ENCODE measurements at places on chromosomes 5 and 9.

DNA sequence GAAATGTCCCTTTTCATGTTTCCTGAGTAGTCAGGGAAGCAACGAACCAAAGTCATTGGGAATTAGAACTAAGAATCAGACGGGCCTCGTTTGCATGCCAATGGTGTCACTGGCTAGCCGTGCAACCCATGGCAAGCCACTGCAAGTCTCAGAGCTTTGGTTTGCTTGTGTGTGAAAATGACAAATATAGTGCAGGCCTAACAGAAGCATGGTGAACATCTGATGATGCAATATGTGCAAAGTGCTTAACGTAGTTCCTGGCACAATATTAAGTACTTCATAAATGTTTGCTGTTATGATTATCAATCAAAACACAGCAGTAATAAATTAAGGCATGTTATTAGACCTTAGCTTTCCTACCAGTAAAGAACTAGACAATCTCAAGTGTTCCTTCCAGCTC lies 118.0 kb upstream of the TRIM32 start:
- DNase-seq = no peak

DNA sequence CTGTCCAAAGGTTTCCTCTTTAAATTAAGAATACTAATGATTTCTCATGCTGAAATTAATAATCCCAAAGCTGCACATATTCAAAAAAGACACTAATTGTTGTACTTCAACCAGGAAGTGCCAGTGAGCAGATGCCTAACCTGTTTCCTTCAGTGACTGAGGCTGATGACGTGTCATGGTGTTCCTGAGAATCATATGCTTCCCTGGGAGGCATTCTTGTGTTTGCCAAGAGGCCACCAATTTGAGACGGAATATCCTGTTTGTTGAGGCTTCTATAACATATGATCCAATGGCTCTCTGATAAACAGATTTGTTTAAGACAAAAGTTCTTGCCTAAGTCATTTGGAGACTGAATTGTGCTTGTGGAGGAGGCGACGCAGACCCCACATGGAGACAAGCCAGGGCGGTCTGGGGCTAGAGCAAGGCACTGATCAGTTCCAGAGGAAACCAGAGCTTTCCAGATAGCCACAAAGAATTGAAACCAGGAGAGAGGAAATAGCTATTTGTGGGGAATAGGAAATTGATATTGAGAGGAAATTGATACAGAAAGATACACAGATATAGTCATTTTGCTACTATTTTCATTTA lies 66.4 kb upstream of the ZNF608 start:
- no peak for DNase-seq

DNA sequence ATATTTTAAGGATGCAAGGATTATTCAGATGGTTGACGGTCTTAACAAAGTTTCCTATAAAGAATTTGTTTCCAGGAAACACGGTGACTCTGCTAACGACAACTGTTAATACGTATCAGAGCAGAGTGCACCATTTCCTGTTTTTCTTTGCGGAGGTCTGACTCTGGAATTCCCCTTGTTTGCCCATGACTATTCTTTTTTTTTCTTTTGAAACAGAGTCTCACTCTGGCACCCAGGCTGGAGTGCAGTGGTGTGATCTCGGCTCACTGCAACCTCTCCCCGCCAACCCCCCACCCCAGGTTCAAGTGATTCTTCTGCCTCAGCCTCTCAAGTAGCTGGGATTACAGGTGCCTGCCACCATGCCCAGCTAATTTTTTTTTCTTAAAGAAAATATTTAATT lies 115.9 kb downstream of the CDC42SE2 start:
- DNase-seq = no peak

DNA sequence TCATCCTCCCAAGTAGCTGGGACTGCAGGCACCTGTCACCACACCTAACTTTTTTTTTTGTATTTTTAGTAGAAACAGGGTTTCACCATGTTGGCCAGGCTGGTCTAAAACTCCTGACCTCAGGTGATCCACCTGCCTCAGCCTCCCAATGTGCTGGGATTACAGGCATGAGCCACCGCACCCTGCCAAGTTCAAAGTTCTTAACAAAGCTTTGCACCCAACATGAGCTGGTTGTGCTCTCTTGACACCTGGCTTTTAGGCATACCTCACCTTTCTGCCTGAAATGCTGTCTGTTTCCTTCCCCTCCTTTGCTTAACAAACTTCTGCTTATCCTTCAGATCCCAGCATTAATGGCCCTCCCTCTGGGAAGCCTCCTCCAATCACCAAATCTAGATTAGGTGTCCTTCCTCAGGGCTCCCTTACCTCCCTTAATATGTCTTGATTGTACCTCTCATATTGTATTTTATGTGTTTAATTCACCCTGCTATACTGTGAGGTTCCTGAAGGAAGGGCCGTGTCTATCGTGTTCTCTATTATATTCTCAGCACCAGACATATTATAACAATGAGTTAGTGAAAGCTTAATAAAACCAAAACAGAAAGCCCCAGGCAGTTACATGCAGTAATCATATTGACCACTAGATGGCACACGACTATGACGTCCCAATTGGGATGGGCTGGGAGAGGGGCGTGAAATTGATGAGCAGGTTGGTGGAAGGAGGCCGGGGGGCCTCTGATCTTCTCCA lies 62.9 kb upstream of the PPARGC1B start:
- DNase-seq = no peak

DNA sequence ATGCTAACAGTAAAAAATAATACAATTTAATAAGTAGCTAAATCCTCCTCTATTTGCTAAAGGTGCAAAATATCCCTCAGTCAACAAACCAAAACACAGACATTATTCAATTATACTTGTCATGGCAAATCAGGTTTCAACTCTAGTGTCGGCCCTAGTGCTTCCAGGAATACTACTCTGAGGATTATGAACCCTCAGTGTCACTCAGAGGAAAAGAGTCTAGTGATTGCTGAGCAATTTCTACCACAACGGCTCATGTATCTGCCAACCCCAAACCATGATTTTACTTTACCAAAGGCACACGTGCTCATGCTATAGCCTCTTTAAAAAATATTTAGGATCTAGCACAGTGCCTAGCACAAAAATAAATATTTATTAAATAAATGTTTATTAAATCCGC lies 21.0 kb downstream of the RICTOR start:
- DNase-seq = no peak

DNA sequence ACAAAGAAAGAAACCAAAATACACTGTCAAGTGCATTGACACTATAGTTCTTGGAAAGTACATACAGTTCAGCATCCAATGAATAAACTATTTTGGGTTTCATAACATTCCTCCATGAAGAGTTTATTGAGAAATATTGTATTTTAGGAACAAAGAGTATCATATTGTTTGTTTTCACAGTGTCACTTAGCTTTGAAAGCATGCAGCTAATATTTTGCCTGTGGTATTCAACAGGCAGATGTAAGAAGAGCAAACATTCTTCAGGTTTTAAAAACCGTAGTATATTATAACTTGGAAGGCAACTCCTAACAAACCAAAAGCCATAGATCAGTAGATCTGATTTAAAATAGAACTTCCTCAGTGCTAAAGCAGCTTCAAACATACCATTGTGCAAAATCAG lies 4.5 kb downstream of the PRELID2 start:
- DNase-seq = no peak

DNA sequence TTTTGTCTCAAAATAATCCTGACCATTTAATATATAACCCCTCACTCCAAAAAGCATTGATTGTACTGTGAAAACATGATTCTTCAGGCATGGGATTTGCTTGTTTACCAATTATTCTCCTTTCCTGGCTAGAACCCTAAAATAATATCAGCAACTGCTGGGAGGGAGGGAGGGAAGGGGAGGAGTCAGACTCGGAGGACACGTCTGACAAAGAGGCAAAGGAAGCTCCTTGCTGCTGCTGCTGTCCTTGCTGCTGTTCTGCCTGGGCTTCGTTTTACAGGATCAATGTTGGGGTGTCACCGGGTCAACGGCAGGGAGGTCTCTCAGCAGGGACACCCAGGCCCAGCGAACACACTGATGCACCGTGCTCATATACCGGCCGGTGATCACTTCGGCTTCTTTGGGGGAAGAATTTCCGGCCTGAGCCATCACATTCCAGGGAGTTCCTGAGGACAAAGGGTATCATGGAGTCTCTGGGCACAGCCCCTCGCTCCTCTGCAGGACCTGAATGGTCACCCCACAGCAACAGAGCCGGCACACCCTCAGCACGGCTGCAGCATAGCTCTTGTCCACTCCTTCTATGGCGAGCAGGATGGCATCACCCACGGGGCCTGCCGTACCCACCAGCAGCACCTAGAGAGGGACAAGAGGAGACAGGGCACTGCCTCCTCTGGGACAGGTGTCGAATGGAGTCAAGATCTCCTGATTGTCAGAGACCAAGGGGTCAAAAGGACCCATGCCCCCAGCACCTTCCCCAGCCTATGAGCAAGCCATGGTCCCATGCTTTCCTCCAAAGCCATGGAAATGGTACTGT lies 27.9 kb downstream of the MED10 start:
- no peak for DNase-seq

GRCh38 chr5:42875785-42876374 lies 64.2 kb upstream of the SELENOP start:
- DNase-seq = no peak

Data from NT2/D1 (cell line).